Activated B cell treated with CpG ODN at 0.5 μM for 24 hours (primary cell): ENCODE measurements at places on chromosomes 6 and 20.

DNA sequence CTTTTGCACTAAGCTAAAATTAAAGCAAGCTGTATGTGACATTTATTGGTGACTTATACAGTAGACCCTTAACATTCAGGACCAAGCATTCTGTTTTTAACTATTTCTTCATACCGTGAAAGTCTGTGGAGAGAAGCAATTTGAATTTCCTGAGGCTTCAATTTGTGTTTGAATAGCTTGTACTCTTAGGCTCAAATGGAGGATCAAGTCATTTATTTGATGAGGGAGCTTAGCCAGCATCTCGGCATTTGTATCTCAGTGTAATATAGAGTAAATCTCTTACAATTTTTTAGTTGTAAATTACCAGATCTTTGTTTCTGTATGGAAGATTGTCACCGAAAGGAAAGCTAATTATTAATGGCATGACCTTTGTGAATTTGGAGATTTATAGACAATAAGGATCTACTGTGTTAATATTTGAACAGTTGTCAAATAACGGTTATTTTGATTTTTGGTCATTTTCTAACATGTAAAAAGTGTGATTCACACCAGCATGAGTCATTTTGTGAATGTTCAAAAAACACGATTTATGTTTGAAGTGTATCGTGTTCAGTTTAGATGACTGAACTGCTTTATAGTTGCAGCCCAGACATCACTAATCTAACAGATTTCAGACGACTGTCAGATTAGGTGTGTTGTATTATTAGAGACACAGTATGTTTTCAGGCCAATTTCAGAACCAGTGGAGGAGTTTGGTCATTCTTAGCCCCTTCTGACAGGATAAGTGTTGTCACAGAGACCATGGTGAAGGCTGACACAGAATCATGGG lies 332.9 kb downstream of the CDKAL1 start:
- DNase-seq, result no peak

DNA sequence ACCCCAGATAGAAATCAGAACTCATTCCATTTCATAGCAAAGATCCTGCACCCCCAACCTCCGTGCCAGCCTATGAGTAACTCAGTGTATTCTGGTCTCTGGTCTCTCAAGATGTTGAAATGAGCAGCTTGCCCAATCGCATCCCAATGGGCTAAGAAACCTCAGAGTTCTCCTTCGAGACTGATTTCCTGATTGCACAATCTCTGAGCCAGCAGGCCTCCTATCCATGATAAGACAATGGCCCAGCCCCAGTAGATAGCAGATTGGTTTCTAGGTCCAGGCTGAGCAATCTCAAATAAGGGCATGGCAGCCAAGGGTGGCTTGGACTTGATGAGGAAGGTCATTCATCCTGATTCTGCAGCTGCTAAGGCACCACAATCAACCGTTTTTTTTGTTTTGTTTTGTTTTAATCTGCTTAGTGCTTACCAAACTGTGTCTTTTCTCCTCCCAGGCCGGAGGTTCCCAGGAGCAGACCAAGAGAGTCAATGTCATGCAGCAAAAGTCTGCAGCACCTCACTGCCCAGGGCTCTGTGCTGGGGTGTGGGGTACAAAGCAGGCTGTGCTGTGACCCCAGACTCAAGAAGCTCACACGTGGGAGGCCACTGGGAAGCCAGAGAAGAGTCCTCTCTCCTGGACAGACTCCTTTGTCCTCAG lies 125.1 kb upstream of the NXT1 start:
- DNase-seq, result no peak

DNA sequence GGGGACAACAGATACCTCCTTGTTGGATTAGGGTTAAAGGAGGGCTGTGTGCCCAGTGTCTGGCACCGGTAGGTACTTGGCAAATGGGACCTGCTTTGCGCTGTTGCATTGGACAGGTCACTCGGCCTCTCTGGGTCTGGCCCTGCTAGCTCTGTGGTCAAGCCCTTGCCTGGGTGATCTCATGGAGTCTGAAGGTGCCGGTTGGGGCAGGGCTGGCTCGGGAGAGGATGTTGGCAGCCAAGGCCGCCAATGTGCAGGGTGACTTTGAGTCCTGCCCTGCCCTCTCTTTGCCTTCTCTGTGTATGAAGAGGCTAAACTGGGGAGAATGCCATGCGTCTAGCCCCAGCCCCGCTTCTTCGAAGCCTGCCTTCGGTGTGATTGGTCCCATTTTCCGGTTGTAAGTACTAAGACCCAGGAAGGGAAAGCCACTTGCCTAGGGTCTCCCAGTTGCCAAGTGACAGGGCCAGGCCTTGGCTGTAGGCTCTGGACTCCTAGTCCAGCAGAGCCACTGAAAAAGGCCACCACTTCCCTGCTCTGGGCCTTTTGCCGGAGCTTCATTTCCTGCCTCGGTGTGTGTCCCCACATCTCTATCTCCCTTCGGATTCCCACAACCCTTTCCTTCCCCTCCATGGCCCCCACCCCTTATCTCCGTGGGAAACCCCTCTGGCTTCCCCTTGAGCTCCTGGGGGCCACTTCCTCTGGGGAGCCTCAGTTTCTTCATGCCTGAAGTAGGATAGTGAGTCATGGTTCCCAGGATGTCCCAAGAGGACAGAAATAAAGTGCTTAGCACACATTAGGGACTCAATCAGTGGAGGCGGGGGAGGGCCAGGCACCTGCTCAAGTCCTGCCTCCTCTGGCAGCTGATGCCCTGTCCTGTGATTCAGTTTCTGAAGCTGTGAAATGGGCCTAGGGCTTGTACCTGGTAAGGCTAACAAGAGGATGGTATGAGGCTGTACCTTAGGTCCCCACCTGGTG lies 3.9 kb downstream of the SRC start:
- DNase-seq, result no peak

DNA sequence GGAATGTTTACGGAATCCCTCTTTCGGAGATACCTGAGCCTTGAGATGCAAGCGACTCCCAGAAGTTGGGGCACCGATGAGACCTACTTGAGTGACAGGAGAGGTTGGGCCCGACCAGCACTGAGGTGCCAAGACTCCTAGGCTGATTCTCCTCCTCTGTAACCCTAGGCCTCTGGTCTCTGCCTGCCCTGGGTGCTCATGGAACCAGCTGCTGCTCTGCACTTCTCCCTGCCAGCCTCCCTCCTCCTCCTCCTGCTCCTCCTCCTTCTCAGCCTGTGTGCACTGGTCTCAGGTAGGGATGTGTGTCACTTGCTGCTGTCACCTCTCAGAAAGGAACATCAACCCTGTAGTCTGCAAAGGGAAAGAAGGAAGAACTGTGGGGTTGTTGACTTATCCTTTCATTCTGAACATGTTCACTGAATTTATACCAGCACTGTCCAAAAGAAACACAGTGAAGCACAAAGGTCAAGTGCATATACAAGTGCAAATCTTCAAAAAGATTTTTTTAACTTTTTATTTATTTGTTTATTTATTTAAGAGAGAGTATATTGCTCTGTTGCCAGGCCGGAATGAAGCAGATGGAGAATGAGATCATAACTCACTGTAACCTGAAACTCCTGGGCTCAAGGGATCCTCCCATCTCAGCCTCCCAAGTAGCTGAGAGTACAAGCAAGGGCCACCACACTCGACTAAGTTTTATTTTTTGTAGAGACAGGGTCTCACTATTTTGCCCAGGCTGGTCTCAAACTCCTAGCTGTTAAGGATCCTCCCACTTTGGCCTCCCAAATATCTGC lies 913 bp downstream of the BTN2A2 start:
- DNase-seq, result no peak

DNA sequence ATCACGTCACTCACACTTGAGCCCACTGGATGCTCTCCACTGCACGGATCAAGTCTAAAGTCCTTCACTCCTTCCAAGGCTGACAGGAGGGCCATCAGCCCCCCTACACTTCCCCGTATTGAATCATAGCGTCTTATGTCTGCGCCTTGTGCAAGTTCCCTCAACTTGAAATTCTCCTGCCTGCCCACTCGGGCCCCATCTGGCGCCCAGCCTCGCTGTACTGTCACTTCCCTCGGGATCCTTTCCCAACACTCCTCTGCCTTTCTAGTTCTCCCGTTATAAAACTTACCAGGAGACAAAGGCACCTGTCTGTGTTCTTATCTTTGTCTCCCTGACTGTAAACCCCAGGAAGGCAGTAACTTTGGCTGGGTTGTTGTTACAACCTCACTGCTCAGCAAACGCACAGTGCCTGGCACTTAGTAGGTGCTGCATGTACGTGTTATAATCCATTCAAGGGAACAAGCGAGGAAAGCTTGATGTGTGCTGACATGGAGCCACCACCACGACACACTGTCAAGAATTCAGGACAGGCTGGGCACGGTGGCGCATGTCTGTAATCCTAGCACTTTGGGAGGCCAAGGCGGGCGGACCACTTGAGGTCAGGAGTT lies 33.8 kb upstream of the ZFAND3 start:
- DNase-seq, result no peak

DNA sequence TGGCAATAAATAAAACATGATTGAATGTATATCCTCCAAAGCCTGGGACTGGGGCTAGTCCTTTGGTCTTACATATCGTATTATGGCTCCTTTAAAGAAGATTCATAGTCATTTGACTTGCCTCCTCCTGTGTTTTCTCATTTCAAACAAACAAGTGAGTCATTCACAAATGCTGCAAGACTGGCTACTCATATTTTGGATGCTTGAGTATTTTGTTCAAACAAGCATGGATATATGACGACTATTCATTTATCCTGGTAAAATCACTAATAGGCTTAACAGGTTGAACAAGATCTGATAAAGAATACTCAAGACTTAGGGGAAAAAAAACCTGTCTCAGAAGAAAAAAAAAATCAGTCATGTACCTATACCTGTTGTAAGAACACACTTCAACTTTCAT lies 111.1 kb upstream of the CCDC28A start:
- DNase-seq, result no peak

DNA sequence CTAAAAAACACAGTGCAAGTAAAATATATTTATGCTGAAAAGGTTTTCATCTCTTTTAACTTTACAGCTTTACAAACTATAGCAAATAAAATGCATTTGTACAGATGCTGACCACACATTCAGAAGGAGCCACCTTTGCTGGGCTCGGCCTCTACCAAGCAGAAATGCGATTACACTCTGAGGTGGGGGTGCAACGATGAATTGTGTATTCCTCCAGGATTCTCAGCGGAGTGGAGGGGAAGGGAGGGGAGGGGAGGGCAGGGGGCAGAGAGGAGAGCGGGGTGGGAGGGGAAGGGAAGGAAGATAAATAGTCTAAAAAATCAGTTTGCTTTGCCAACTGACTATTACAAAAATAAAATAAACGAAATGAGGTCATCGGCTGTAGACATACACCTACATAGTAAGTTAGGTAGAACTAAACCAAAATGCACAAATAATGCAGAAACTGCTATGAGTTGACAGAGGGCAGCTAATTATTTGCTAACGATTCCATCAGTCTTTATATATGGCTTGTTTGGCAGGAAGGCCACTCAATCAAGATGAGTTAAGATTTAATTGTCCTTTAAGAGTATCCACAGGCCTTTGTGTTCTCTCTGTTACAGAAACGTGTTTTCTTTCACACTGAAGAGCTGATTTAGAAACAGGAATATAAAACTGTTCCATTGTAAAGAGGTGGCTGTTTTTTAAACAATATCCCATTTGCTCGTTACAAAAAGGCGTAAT lies 90.1 kb downstream of the TAF4 start:
- no peak for DNase-seq

- no peak for DNase-seq
These were observed 28.6 kb upstream of the GTSF1L start for GRCh38 chr20:43755390-43755789.

DNA sequence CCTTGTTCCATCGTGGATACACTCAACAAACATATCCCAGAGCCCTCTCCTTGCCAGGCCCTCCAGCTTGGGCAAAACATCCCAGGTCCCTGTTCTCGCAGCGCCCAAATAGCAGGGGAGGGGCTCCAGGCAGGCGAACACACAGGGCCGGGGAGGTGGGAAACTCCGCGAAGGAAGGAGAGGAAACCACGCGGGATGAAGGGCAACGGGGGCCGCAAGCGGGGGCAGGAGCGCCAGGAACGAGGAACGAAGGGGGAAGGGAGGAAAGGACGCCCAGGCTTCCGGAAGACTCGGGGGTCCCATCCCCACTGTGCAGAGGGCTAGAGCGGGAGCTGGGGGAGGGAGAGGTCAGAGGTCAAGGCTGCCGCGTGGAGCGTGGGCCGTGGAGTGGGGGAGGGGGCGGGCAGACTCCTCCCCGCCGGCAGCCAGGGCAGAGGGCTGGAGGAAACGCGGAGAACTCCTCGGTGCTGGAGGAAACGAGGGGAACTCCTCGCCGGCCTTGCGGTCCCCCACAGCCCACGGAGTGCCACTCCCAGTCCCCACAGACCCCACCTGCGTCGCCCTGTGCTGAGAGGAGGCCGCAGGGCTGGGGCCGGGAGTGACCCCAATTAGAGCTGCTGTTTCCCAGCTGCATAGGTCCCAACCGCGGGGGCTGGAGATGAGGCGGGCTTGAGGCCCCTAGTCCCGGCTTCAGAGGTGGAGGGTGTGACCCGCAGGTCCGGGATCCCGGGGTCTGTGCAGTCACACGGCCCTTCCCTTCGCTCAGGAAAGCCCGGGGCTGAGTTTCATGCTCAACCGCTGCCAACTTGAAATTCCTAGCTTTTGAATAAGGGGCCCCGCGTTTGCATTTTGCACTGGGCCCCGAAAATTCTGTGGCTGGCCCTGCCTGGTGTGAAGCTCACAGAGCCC lies 1.2 kb upstream of the RBM38 start:
- peak; percentile 64 for DNase-seq

DNA sequence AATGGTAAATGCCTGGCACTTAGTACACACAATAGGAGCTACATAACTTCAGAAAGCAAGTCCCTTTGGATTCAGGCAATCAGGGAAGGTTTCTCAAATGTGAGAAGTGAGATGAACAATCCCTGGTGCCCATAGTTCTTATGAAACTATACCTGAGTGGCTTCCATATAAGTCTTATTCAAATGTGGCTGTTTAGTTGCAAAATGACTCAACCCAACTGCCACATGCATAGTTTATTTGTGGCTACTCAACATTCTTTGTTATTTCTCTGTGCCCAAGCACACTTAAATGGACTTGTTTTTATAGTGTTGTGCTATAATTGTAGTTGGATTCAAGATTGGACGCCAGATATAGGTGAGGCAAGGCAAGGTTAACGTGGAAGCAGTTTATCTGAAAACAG lies 93.7 kb upstream of the ATXN1 start:
- no peak for DNase-seq

DNA sequence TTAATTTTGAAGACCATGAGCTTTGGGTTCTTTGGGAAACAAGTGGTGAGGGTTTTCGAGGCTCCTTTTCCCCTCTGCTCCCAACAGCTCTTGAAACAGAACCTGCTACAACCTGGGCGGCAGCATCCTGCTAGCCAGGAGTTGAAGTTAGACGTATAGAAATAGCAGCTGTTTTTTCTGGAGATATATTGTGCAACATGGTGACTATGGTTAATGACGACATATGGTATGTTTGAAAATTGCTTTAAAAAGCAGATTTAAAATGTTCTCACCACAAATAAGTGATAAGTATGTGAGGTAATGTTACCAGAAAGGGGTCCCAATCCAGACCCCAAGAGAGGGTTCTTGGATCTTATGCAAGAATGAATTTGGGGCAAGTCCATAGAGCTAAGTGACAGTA lies 138.9 kb downstream of the PDE7B start:
- no peak for DNase-seq
